ENCODE measurements at places on chromosomes 5 and 9. TPM values are rescaled to one million over a fixed set of nuclear protein-coding genes. Genes with fewer than 3 reads are reported as not detected.

The MACIR gene
- total RNA-seq: 9.7 TPM

The ZNF462 gene
- total RNA-seq: 2.6 TPM

The YIPF5 gene
- 51.4 TPM for total RNA-seq

The TMEM203 gene
- 27.3 TPM for total RNA-seq

The FYB1 gene
- total RNA-seq: 153 TPM

The ARHGEF39 gene
- total RNA-seq: 16.1 TPM

The ENHO gene
- total RNA-seq: not detected

The CDKN2A gene
- total RNA-seq: 6.4 TPM

The SERF1B gene
- 15.8 TPM for total RNA-seq

The FBN2 gene
- total RNA-seq: not detected

The SPINK1 gene
- total RNA-seq: not detected

The COL15A1 gene
- 0.82 TPM for total RNA-seq

The FOXD4L5 gene
- total RNA-seq: 0.13 TPM

Measured in activated T-helper 17 cell treated with anti-CD3 and anti-CD28 coated beads, Interleukin-2, amount 50 U/mL, for 72 hours (primary cell).